A549 treated with Hydrocortisone at 1 μM for 4 hours (cell line): ENCODE measurements at places on chromosomes 16 and 17. TPM values are rescaled to one million over a fixed set of nuclear protein-coding genes. Genes with fewer than 3 reads are reported as not detected.

The EFCAB5 gene
- 0.16 to 0.43 TPM (median 0.31 TPM) in 5 replicates for total RNA-seq

The CYB5B gene
- 186 to 226 TPM (median 196 TPM) in 5 replicates for total RNA-seq

The RMI2 gene
- total RNA-seq, result 26.4 to 36.1 TPM (median 32.2 TPM) in 5 replicates

The GAS2L2 gene
- 0.05 to 0.16 TPM (median 0.07 TPM) in 5 replicates for total RNA-seq

The ABCA8 gene
- 0.24 to 0.54 TPM (median 0.33 TPM) in 5 replicates for total RNA-seq

The KREMEN2 gene
- 1.4 to 2.5 TPM (median 1.9 TPM) in 5 replicates for total RNA-seq

The KCNG4 gene
- total RNA-seq, result not detected in 5 replicates

The RNF135 gene
- 22.8 to 25.5 TPM (median 25.2 TPM) in 5 replicates for total RNA-seq

The TVP23A gene
- total RNA-seq, result 0.08 to 0.18 TPM (median 0.13 TPM) in 5 replicates

The FMNL1 gene
- total RNA-seq, result 33.0 to 34.4 TPM (median 33.5 TPM) in 5 replicates

The KAT8 gene
- 45.0 to 51.2 TPM (median 48.2 TPM) in 5 replicates for total RNA-seq

The SDR42E2 gene
- total RNA-seq, result not detected in 5 replicates

The LPO gene
- 0.07 TPM in 1 of 5 replicates, not detected in the others for total RNA-seq

The CLDN6 gene
- 0.25 to 0.44 TPM (median 0.39 TPM) in 5 replicates for total RNA-seq
